ENCODE measurements at places on chromosomes 4 and X.

DNA sequence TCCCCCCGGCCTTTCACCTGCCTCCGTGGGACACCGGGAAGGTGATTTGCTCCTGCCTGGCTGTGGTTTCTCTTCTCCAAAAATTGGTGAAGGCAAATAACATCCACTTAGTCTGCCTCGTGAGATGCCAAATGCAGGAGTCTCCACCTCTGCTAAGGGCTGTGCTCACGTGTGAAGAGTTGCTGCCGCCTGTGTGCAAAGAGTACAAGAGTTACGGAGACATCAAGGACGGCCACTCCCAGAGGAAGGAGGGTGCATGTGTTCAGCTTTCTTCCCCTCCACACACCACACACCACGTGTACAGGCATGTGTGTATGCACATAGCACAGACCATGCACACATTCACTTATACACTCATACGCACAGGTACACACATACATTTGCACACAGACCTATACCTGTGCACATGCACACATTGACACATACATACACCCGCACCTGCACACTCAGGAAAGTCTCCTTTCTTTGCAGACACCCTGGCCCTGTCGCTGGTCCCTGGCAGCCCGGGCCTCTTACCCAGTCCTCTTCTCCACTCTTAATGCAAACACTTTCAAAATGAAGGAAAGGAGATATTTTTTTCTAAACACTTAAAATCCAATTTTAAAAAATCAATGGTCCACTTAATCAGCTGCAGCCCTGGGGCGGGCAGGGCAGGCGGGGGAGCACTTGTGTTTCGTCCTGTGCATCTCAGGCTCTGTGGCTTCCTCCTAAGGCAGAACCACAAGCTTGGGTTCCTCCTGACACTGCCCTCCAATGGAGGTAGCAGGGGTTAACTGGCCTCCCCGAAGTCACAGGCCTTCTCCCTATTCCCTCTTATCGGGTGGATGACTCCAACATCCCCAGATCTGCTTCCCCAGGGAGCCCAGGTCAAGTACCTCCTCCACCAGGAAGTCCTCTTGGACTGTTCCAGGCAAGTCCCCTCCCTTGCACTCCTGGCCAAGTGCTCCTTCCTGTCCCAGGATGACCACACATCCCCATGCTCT is 103.0 kb downstream of the CPZ start:
- no peak for DNase-seq

DNA sequence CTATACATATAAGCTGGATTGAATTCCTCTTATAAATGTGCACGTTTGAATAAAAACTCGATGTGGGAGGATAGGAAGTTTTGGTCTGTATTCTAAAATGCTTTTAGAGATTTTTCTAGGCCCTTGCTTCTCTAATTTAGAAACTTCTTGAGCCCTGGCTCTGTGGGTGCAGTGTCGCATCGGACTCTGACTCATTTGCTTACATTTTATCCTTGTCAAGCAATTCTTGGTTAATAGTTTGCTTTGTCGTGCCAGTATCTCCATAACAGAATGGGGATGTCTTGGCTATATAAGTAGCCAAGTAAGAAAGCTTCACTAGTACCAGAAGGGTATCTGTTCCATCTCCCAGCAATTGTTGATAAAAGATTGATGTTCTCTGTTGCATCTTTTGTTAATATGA is 10.7 kb downstream of the SGMS2 start:
- DNase-seq = no peak

- DNase-seq = no peak
Observed at GRCh38 chr4:141435446-141436225, 200.7 kb upstream of the IL15 start.

GRCh38 chr4:73104695-73105094 is 35.2 kb upstream of the COX18 start:
- DNase-seq = no peak

DNA sequence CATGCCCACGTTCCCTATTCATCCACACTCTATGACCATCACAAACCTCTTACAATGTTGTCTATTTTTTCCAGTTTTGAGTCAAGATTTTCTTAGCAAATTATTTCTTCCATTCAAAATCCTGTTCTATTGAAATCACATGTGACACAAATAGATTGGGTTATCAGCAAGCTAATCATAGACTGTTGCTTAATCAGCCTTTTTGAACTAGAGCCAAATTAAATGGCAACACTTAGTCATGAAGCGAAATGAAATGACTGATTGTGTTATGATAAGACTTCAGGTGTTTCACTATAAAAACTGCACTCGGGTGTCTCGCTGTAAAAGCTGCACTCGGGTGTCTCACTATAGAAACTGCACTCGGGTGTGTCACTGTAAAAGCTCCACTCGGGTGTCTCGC is 890.0 kb upstream of the FRG1 start:
- no peak for DNase-seq

- DNase-seq = no peak
Observed at GRCh38 chr4:87517621-87518020, 11.6 kb downstream of the SPARCL1 start.

GRCh38 chrX:140022482-140022881 is 57.2 kb upstream of the CXorf66 start:
- DNase-seq = no peak

DNA sequence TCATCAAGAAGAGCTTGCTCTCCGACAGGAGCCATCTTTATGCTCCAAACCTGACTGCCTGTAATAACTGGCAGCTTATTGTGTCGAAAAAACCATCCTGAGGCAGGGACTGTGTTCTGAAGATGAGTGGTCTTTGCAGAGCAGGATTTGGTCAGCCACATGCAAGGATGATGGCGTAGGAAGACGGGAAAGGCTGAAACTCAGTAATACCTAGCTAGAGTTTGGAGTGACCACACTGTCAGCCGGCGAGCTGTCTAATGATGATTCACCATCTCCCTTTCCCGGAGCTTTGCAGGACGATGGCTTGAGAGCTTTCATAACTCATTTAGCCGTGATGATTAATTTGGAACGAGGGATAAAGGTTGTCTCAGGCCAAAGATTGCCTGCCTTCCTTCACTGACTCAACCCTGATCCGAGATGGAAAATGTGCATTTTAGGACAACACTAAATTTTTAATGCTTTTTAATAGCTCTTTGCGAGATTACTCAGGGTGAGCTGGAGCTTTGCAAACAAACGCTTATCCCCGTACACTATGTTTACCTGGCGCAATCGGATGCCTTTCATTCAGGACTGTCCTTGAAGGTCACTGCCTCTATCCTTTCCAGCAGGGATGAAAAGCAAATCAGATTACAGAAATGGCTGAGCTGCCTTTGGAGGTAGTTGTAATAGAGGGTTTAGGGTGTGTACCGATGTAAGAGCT is 288.5 kb downstream of the ASMT start:
- peak; percentile 1 for DNase-seq

DNA sequence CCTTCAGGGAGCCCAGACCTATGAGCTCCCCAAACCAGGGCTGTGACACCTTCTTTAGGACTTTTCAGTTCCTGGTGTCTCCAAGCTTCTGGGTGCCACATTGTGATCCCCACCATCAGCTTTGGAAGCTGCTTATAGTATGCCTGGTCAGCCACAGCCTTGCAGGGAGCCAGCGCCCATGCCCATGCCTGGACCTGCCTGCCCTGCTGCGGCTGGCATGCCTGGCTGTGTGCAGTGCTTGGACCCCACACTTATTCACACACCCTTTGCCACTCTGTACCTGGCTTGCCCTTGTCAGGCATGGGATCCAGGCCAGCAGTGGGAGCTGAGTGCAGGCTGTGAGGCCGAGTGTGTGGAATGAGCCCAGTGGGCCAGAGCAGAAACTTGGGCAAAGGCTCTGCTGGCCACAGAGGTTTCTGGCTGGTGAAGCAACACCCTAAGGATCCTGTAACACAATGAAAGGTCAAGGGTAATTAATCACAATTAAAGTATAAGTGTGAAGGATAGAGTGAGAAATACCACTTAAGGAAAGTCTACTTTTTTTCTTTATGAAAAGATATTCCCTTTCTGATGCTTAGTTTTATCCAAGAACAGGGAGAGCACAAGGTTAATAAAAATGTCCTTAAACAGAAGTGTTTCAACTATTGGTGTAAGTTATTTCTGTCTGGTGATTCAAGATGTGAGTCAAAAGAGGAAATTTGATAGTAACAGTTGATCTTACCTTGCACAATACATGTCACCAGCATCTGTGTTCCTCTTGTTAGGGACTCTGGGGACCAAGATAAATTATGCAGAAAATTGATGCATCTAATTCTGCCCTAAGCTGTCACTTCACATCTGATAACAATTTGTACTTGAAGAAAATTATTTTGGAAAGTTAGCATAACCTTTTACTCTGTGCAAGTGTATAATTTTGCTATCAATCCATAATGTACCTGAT is 161.8 kb downstream of the FAM47A start:
- no peak for DNase-seq

DNA sequence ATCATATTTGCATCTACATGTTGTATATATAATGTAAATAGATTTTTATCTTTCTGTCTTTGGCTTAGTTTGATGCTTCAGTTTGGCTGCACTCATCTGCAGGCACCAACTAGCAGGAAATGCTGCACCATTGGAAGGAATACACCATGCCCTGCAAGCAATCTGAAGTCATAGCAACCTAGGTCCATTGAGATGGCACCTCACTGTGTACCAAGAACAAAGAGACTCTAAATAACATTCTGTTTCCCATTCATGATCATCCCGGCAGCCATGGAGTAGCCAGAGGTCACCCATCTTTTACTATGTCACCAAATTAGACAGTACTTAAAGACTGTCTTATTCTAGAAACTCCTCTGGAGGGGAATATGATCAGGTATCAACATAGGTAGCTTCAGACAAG is 40.8 kb upstream of the HS6ST2 start:
- DNase-seq = no peak
